ENCODE measurements at places on chromosomes 3 and 15. TPM values are rescaled to one million over a fixed set of nuclear protein-coding genes. Genes with fewer than 3 reads are reported as not detected.

DNA sequence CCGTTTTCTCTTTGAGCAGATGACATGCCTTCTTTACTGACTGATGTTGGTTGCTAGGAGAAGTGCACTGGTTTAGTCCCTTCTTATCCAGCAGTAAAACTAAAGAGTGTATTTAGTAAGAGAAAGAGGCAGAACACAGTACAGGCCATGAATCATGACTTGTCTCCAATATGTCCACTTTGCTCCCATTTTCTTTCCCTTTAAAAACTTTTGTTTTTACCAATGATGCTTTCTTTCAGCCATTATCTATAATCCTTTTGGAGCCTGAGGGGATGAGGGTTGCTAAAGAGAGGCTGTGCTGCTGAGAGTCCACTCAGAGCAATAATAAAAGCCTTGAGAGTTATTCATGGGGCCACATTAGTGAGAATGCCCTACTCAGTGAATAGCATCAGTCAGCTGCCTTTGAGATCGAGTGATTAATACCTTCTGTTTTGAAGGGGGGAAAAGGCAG lies 12.2 kb downstream of the ROBO2 start:
- DNase-seq: no peak

GRCh38 chr3:50358911-50359759 lies at the start of gene TMEM115:
Gene TMEM115 (minus strand): TSS chr3:50359521. CDS start chr3:50359063, 458 bp downstream.
- peak; percentile 97 for DNase-seq

GRCh38 chr3:79140708-79141107 lies 627.1 kb downstream of the ROBO1 start:
- no peak for DNase-seq

WDR93 gene
- not detected for total RNA-seq

GRCh38 chr3:98574132-98574531 lies 19.3 kb downstream of the CPOX start:
- DNase-seq: no peak

NME9 gene
- total RNA-seq: 0.16 TPM

DNA sequence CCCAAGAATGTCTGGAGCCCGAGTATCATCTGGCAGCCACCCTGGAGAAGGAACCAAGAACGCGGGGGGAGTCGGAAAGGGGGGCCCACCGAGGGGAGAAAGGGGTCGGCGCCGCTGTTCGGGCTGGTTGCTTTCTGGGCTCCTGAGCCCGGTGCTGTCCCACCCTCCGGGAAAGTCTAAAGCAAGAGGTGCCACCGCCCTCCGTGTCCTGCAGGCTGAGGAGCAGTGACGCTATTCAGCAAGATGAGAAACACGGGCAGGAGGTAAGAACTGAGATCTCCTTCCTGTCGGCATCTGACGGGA lies 234.8 kb downstream of the XXYLT1 start:
- DNase-seq: no peak

DNA sequence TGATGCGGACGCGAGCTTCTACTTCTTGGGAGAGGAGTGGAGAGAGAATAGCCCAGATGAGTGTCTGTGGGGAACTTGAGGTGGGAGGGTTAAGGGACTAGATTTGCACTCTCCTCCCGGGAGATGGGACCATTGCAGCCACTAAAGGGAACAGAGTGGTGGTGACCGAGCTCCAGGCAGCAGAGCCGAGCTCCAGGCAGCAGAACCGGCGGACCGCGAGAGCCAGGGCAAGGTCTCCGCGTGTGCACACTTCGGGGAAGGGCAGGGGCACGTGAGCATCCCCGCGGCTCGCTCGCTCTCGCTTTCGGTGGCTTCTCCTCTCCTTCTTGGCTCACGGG lies 1.1 kb downstream of the IGDCC3 start:
- DNase-seq: no peak

CLDN18 gene
- total RNA-seq: not detected

GRCh38 chr15:70584838-70585706 lies 178.3 kb downstream of the UACA start:
- DNase-seq: no peak

GRCh38 chr3:23645533-23646183 lies 160.1 kb upstream of the UBE2E1 start:
- DNase-seq: no peak

DNA sequence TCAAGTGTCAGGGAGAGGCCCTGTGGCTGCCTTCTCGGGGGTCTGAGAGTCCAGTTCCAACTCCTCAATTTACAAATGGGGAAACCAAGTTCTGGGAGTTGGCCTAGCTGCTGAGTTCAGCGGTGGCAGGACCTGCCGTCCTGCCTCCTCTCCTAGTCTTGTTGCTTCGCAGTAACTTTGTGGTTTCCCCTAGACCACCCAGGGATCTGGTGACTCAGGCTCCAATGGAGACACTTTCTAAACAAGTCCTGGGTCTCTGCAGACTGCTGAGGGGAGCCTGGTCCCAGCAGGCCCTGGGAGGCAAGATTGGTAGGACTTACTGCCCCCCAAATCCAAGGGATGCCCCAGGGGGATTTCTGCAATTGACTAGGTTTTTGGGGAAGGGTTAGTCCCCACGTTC lies 83.6 kb downstream of the SMAD6 start:
- no peak for DNase-seq

DNA sequence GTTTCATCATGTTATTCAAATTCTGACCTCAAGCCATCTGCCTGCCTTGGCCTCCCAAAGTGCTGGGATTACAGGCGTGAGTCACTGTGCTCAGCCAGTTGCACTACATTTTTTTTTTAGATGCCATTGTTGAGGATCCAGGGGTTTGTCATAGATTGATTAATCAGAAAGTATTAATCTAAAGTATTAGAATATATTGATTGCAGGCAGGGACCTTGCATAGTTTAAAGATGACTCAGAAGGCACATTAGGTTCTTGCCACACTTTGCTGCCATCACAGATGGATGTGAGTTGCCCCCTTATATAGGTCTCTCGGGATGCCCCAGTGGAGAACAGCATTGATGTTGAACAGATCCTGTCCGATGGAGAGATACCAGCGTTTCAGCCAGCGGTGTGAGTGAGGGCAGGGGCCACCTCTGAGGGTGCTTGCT lies 41.1 kb downstream of the IGF1R start:
- DNase-seq: no peak

DNA sequence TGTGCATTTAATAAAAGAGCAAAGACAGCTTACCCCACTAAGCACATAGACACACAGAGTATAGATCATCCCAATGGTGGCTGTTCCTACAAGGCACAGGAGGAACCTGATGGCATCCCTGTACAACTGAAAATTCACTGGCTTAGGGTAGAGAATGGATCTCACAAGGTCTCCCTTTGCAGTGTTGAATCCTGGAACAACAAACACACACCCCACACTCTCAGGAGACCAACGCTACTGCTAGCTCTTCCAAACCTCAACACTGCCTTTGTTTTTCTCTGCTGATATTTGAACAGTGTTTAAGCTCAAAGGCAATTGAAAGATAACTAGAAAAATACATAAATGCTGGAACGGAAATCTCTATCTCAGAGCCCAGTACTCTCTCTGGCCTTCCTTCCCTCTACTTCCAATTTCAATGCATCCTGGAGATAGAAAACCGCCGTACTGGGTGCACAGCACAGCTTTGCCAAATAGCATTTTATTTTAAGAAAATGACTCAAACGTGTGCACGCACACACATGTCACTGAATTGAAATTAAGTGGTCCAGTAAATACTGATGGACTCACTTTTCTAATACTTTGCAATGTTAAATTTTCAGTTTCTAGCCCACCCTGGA lies 87.5 kb upstream of the ATP13A5 start:
- DNase-seq: no peak

KLHL40 gene
- total RNA-seq: 3.5 TPM

- no peak for DNase-seq
Observed at GRCh38 chr3:136925425-136926190, 32.2 kb upstream of the IL20RB start.

DNA sequence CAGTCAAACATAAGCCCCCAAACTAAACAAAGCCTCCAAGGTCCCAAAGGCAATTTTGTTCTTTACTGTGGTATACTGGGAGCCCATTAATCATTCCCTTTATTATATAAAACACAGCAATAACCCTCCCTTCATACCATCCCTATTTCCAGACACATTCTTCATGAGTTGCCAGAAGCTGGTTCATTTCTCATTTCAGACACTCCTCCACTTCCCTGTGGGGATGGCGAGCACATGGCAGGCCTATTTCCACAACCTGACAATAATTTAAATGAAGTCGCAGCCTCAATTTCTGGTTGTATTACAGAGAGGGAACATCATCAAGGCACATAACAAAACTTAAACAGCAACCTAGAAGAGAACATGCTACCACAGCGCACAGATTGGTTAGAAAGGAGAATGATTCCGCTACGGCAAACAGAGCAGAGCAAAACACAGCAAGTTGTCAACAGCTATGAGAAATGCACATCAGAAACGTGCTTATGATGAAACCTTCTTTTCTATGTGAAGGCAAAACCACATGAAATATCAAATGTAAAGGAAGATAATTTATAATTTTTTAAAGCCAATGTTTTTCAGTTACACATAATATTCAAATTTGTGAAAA lies 63.3 kb upstream of the ARHGEF3 start:
- no peak for DNase-seq

DNA sequence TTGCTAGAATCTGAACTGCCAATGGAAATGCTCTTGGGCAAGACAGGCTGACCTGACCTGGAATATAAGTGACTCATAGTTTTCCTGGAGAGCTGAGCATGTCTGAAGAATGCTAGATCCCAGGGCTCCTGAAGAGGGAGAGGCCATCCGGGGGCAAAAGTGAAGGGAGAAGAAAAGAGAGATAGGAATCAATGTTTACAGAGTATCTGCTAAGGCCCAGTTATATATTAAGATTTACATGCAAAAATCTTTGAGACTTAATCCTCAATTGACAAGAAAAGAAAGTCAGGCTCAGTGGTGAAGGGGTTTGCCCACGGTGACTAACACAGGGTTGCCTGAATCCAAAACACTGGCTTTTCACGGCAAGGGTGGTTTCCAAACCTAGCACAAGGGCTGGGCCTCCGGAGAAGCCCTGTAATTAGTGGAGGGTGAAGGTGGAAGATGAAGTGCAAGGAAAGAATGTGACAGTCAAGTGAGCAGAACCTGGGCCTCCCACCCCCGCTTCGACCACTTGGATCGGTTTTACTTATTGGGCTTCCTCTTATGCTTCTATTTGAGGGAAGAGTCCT lies 91.7 kb upstream of the FGF12 start:
- DNase-seq: no peak

DNA sequence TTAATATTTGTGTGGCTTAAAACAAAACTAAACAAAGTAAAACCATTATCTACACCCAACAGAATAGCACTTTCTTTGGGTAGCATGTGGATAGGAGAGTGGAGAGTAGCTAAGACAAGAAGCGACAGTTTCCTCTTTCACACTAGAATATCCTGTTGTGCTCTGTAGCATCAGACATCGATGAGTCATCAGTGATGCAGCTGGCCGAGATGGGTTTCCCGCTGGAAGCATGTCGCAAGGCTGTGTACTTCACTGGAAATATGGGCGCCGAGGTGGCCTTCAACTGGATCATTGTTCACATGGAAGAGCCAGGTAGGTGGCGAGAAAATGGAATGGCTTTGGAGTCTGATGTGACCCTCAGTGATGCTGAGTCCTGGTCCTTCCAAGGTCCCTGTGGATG lies 108.1 kb downstream of the USP13 start:
- no peak for DNase-seq

- no peak for DNase-seq
Observed at GRCh38 chr3:81244231-81244630, 517.2 kb downstream of the GBE1 start.

DNA sequence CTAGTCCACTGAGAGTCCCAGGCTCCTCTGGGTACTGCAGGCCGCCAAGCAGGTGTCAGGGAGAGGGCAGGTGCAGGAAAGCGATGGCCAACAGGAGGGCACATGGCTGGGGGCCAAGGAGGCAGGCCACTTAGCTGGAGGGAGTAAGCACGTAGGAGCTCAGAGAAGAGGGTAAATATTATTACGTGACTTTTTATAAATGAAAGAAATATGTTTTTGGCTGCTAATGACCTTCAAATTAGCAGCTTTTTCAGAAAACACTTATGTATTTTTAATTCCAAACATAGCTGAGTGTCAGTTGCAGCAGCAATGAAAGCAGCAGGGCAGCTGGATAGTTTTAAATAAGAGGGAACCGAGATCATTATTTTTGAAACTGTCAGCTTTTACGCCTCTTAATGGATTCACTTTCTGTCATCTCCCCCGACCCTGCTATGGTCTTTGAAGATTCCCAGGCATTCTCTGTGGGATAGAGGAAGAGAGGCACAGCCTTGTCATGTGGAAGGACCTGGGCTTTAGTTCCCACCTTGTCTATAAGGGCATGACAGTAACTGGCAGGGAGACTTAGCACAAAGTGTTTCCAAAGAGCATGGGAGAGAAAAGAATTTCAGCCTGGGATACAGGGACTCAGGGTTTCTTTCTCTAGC lies 477.1 kb downstream of the EPHB1 start:
- DNase-seq: no peak

DNA sequence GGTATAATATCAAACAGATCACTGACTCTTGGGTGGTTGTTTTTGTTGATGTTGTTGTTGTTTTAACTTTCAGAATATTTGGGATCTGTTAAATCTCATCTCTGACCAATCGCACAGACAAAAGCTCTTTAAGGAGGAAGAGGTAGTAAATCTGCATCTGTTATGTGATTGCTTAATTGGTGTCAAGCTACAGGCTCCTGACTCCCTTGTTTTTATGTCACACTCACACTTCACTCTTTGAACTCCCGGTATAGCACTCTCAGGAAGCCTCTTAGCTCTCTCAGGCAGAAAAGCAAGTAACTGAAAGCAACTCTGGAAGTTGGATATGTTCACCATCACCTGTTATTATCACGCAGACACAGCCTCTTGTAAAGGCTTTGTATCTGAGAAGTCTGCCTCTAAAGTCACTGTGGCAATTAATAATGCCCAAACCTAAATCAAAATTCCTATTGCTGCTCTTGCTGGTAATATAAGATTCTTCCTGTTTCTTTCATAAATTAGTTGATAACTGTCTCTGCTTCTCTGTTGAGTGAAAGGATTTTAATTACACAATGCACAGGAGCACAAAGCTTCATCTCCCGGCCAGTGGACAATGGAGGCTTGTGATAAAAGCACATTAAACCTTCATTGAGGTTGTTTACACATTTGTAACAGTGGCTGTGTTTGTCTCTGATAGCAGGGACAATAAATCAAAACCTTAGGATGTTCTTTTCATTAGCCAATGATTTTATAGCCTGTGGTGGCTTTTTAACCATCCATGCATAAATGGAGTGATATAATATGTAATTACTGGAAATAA lies 576.7 kb downstream of the MFSD1 start:
- DNase-seq: no peak

GRCh38 chr3:178297740-178298139 lies 238.5 kb upstream of the KCNMB2 start:
- DNase-seq: no peak

- DNase-seq: no peak
Observed at GRCh38 chr3:16174389-16174788, at the start of gene GALNT15. Gene GALNT15 (plus strand): TSS chr3:16174680. CDS start chr3:16175152, 472 bp downstream.

GRCh38 chr3:47443611-47443995 lies 32.1 kb downstream of the SCAP start:
- DNase-seq: no peak

- no peak for DNase-seq
Observed at GRCh38 chr3:138351916-138352550, 3.7 kb downstream of the MRAS start.

- no peak for DNase-seq
Observed at GRCh38 chr3:1910322-1910721, 188.3 kb upstream of the CNTN4 start.

CHRM5 gene
- 0.48 TPM for total RNA-seq
